Choroid plexus epithelial cell (primary cell): ENCODE measurements at places on chromosomes 1 and 21.

- peak; percentile 41 for DNase-seq
Observed at GRCh38 chr1:53738205-53739108, 507 bp downstream of the GLIS1 start.

- no peak for DNase-seq
Observed at GRCh38 chr1:226279498-226279897, 29.5 kb downstream of the LIN9 start.

GRCh38 chr1:75131565-75132241 is 2.5 kb upstream of the LHX8 start:
- DNase-seq, result no peak

- no peak for DNase-seq
Observed at GRCh38 chr1:173084292-173084691, 33.6 kb upstream of the TNFSF18 start.

GRCh38 chr1:21337454-21337927 is 47.2 kb upstream of the ECE1 start:
- DNase-seq, result no peak

GRCh38 chr21:42202321-42202720 is 16.6 kb upstream of the ABCG1 start:
- DNase-seq, result no peak

GRCh38 chr1:156489166-156489934 is 11.2 kb downstream of the MEF2D start:
- DNase-seq, result no peak

DNA sequence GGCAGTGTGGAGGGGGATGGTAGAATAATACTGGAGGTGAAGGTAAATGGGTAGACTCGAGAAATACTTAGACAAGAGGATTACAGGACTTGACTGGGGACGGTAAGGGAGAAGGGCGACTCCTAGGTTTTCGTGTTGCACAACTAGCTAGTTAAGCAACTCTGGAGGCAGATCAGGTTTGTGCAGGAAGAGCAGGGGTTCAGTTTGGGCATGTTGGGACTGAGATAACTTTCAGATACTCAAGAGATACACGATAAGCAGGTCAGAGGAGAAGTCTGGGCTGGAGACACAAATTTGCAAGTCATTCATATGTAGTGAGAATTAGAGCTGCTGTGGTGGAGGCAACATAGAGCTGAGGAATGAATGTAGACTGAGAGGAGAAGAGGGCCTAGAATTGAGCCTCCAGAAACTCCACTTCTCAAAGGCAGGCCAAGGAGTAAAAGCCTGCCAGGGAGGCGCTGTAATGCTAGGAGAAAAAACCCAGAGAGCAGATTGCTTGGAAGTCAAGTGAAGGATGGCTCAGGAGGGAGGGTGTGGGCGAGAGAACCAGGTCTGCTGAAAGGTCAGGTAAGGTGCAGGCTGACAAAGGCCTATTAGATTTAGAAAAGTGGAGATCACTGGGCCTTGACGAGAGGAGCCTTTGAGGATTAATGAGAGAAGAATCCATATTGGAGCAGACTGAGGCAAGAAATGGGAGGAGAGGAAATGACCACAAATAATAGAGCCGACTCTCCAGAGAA is 20.8 kb downstream of the MAB21L3 start:
- DNase-seq, result no peak

DNA sequence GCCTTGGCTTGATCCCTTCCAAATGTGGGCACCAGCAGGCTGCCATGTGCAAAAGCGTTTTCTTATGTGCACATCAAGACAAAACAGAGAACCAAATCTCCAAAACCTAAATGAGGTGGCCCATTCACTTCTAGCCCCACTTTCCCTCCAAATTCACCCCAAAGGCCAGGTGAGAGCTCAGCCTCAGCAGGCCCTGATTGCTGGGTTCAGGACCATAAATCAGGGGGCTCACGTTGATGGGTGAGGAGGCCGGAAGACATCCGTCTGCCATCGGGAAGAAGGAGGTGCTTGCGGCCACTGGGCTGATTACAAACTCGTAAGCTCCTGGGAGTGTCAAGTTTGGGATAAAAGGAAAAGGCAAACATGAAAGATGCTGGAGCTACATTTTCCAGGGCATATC is 86.7 kb upstream of the CLDN14 start:
- no peak for DNase-seq

GRCh38 chr1:49111931-49112330 is 335.2 kb upstream of the BEND5 start:
- DNase-seq, result no peak

DNA sequence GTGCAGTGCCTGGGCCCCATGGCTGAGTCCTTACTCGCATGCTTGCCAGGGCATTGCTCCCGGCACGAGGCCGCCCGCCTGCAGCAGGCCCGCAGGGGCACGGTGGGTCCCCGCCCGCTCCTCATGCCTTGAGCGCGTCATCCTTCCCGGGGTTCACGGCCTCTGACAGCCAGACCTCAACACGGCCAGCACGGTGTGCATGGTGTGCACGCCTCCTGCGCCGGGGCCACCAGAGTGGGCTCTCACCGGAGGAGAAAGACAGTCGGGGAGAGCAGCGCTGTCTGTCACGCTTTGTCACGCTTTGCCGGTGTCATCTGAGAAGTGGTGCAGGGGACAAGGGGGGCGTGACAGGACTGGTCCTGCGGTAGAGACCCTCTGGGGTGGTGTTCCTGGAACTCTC is 11.9 kb upstream of the COL18A1 start:
- no peak for DNase-seq
